ENCODE measurements at places on chromosomes 16 and 17. TPM values are rescaled to one million over a fixed set of nuclear protein-coding genes. Genes with fewer than 3 reads are reported as not detected.

- DNase-seq: no peak
Measured at GRCh38 chr17:43219001-43219400, 7.3 kb downstream of the TMEM106A start.

- peak; percentile 80 for DNase-seq
Measured at GRCh38 chr17:75130632-75131277, 787 bp downstream of the NT5C start.

MT4 gene
- not detected for polyA plus RNA-seq

GRCh38 chr16:56075732-56076388 is 115.4 kb upstream of the GNAO1 start:
- DNase-seq: no peak

AANAT gene
- polyA plus RNA-seq: 0.92 TPM

C1QL1 gene
- polyA plus RNA-seq: 68.3 TPM

GUCY2D gene
- polyA plus RNA-seq: 1.9 TPM

FBXO39 gene
- polyA plus RNA-seq: 0.28 TPM

GRCh38 chr16:22307838-22308237 is 10.6 kb downstream of the POLR3E start:
- DNase-seq: no peak

- DNase-seq: no peak
Measured at GRCh38 chr16:8474587-8474986, 115.7 kb downstream of the TMEM114 start.

DNA sequence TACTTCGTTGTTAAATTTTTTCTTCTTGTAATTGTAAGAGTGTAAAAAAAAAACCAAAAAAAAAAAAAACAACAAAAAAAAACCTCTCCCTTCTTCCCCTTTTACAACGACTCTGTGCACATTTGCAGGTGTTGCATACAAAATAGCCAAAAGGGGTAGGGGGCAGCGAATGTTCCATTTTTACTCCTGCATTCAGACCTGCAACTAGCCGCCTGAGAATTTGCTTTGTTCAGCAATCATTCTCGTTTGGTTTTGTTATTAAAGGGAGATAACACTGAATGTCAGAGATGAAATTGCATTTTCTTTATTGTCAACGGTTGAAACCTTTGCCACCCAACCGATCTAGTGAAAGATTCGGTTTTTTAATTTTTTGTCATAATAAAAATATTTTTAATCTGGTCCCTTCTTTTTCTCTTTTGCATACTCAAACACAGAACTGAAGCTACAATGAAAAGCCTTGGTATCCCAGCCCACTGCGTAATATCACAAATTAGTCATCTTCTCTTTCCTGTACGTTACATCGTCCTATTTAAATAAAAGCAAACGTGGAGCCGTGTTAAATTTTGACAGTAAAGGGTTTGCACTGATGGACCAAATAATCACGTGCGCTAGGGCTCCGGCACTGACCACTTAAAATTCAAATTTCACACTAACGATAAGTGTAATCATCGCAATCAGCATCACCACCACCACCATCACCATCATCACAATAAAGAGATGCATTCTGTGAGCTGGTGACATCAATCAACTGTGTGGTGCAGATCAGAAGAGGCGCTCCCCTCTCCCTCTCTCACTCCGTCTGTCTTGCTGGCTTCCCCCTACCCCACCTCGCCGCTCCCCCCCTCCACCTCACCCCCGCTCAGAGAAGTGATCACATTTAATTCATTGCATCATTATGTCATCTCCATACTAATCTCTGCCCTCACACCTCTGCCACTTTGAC is 406.2 kb upstream of the PSMD7 start:
- no peak for DNase-seq

DNA sequence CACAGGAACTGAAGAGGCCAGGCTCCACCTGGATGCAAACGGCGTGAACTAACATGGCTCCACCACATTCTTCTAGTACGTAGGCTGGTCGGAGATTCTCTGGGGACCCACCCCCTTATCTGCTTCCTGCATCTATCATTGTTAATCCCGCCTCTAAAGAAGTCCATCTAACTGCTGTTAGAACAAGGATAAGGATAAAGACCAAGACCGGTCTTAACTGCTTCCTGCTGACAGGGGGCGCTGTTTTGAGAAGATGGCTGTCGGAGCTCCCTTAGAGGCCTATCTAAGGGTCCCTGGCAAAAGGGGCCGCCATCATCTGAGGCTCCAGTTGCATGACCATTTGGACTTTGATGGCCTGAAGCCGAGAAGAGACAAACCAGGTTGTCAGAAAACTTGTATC is 25.8 kb upstream of the TNFSF12 start:
- no peak for DNase-seq

DNA sequence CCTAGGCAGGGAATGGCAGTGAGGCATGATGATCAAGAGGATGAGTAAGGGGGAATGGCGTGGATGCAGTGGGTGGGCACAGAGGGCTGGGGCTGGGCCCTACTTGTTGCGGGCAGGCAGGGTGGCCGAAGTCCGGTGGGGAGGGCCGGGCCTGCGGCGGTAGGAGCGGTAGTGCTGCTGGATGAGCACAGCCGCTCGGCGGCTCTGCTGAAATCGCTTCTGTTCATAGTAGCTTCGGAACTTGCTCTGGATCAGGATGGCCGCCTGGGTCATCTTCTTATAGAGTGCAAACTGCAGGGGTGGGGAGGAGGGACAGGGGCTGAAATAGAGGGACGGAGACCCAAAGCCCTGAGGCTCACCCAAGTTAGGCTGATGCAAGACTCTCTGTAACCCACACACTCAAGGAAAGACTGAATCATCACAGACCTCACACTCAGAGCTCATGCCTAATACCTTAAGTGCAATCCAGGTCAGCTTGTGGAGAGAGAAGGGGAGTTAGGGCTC is 1.5 kb upstream of the SPAG7 start:
- peak; percentile 79 for DNase-seq
